Stimulated activated CD4-positive, alpha-beta T cell treated with anti-CD3 and anti-CD28 coated beads, Interleukin-4, amount 100 ng/mL, for 48 hours (primary cell): ENCODE measurements at places on chromosomes 11 and 22.

DNA sequence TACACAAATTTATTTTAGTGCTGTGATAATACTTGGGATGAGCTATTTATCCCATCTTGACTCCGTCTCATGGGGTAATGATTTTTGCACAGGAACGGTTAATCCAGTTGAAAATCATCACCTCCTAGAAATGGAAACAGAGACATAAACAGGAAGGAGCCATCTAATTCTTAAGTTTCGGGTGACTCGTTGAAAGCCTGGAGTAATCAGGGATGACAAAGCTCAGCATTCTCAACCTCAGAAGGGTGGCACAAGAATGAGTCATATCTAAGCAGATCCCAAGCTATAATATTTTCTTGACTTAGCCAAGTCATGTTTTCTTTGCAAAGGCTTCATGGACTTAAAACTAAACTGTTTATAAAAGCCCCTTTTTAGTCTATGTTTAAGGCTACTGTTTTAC is 280.8 kb upstream of the CCDC90B start:
- no peak for DNase-seq

DNA sequence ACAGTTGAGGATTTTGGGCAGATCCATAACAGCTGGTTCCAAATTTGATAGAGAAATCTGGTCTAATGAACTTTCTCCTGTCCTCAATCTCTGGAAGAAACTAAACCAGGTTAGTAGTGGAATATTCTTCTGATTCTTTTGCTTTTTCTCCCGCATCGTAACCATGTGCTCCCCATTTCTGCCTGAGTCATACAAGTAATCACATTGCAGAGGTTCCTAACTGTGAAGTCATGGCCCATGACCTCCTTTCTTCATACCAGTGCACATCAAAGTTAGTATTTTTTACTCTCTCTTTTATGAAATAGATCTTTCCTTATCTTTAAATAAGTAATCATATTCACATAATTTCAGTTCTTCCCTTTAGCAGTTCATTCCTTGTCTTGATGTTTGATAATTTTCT is 249.0 kb downstream of the DYNC2H1 start:
- DNase-seq: no peak

- DNase-seq: no peak
These were observed 66.8 kb downstream of the BRD1 start for GRCh38 chr22:49760630-49761571.

DNA sequence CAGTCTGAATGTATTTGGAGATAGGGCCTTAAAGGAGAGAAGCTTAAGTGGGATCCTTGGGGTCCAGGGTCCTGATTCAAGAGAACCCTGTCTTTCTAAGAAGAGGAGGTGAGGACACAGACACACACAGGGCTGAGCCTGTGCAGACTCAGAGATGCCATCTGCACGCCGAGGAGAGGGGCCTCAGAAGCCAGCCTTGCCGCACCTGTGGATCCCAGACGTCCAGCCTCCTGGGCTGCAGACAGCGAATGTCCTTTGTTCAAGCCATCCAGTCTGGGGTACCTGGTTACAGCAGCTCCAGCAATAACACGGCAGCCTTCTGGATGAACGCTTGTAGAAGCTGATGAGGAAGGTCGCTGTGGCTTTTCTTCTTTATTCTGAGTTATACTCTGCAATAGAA is 1086.1 kb downstream of the BRD1 start:
- no peak for DNase-seq
